ENCODE measurements at places on chromosomes 7 and 10. TPM values are rescaled to one million over a fixed set of nuclear protein-coding genes. Genes with fewer than 3 reads are reported as not detected.

The ICA1 gene
- total RNA-seq: 1.2 TPM

DNA sequence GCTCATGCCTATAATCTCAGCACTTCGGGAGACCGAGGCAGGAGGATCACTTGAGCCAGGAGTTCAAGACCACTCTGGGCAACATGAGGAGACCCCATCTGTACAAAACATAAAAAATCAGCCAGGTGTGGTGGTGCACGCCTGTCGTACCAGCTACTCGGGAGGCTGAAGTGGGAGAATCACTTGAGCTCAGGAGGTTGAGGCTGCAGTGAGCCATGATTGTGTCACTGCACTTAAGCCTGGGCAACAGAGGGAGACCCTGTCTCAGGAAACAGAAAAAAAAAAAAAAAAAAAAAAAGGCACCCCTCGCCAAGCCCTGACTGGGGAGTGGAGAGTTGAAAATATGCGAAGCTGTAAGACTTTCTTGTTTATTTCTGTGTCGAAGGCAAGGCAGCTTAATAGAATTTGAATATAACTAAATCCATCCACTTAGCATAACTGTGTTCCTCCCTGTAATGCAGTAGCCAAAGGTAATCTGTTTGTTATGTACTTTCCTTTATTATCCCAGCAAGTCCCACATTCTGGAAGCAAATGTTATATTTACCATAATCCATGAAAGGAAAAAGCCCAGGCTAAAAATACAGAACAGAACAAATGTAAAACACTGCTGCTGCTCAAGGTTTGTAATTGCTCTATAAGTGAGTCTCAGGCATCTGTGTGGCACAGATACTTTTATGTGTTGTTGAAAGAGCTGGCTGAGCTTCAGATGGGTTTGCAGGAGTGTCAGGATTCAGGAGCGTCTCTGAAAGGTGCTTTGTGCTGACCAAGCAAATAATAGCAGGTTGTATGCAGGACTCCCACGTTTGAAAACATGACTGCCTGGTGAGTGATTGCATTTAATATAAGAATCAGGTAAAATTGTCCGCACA is 127.2 kb downstream of the CELF2 start:
- no peak overlapping the region for H3K4me3 ChIP-seq
- no peaks in the 10 kb centered on the region for H3K27me3 ChIP-seq
- H3K4me1 ChIP-seq: no peaks in the 10 kb centered on the region
- DNase-seq: no peak
- no peaks in the 10 kb centered on the region for H3K36me3 ChIP-seq

DNA sequence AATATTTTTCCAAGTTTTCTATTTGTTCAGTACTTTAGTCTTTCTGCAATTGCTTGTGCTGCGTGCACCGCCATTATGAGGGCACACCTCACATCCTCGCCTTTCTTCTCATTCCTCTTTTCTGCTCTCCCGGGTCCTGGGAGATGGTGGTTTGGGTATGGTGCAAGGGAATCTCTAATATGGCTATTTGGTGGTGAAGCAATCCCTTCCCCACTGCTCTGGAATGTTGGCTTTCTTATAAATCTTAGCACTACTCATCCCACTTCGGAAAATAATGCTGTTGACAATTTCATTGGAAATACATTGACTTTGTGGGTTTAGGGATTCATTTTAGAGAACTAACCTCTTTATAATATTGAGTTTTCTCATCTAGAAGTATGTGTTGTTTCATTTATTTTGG is 1.9 kb upstream of the GCK start:
- no peak overlapping the region for H3K27ac ChIP-seq
- no peak overlapping the region for H3K4me3 ChIP-seq
- no peaks in the 10 kb centered on the region for H3K36me3 ChIP-seq
- H3K4me1 ChIP-seq: no peaks in the 10 kb centered on the region

- DNase-seq: no peak
- peaks cover 8% of the 10 kb centered on the region for H3K4me1 ChIP-seq
- H3K4me3 ChIP-seq: no peak overlapping the region
- no peaks in the 10 kb centered on the region for H3K36me3 ChIP-seq
- no peak overlapping the region for H3K27ac ChIP-seq
- H3K27me3 ChIP-seq: no peaks in the 10 kb centered on the region
Measured at GRCh38 chr10:95742485-95742884, 13.5 kb upstream of the ENTPD1 start.

The PRSS37 gene
- total RNA-seq: not detected

DNA sequence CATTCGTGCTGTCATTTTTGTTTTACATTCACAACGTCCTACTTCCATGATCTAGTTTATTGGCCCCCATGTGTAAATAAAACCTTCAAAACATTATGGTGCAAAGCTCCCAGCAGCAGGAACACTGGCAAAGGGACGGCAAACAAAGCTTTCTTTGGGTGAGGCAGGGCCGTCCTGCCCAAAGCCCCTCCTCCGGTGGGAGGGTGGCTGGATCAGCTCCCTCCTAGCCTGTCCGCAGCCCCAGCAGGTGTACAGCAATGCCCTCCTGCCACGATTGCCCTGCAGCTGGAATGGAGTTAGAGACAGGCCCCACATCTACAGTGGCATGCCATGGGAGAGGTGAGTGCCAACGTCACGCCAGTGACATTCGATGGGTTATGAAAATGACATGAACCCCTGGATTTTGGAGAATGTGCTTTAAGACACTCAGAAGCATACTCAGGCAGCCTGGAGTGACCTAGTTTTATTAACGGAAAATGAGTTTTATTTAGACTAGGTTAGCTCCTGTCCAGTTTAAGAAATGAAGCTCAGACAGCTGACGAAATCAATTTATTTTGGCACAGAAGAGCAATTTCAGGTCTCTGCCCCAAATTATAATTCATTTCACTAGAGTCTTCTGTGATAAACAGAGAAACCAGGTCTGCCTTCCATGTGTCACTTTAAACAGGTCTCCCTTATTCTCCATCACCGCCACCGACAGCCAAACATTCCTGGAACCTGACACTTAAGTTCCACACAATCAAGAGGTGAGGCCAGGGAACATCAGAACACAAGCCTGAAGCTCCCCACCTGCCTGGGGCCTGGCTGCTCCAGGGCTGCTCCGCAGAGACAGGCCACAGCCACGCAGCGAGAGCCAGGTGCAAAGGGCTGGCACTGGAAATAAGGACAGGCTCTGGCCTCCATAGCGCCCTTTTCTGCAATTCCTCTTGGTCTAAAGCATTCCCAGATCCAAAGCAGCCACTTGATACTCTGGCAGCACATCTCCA is 50.1 kb downstream of the VOPP1 start:
- no peaks in the 10 kb centered on the region for H3K27me3 ChIP-seq
- H3K4me1 ChIP-seq: no peaks in the 10 kb centered on the region
- no peak for DNase-seq
- H3K27ac ChIP-seq: no peak overlapping the region
- H3K36me3 ChIP-seq: peaks cover 10% of the 10 kb centered on the region

GRCh38 chr10:116625845-116626244 is 5.1 kb downstream of the PNLIPRP2 start:
- H3K27ac ChIP-seq: no peak overlapping the region
- DNase-seq: no peak
- H3K36me3 ChIP-seq: no peaks in the 10 kb centered on the region
- H3K27me3 ChIP-seq: no peaks in the 10 kb centered on the region
- H3K4me1 ChIP-seq: no peaks in the 10 kb centered on the region

DNA sequence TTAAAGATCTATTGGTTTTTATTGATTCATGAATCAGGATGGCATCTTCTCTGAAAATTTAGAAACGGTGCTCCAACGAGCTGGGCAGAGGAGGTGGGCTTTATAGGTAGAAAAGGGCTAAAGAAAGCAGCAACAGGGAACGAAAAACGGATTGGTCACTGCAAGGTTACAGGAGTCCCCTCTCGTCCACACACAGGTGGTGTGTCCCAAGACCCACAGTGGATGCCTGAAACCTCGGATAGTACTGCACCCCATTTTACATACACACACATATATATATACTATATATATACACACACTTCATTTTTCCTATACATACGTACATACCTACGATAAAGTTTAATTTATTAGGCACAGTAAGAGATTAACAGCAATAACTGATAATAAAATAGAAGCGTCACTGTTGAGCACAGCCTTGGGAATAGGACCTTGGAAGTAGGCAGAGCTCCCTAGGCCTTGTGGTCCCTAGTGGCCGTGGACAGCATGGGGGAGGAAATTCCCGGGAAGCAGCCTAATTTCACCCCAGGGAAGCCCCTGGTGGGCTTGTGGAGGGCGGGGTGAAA is 737 bp upstream of the NUB1 start:
- H3K27ac ChIP-seq: no peak overlapping the region
- H3K4me3 ChIP-seq: peak overlapping the region; percentile 88
- peaks cover 10% of the 10 kb centered on the region for H3K4me1 ChIP-seq
- DNase-seq: peak; percentile 37
- H3K36me3 ChIP-seq: peaks cover 7% of the 10 kb centered on the region

The NRP1 gene
- total RNA-seq: 200 TPM

GRCh38 chr10:116948530-116948870 is 56.5 kb downstream of the SHTN1 start:
- no peaks in the 10 kb centered on the region for H3K27me3 ChIP-seq
- DNase-seq: no peak
- no peak overlapping the region for H3K4me3 ChIP-seq
- no peaks in the 10 kb centered on the region for H3K36me3 ChIP-seq

GRCh38 chr7:84848219-84848973 is 338.5 kb downstream of the SEMA3D start:
- H3K27me3 ChIP-seq: no peaks in the 10 kb centered on the region
- DNase-seq: no peak
- H3K27ac ChIP-seq: no peak overlapping the region
- no peak overlapping the region for H3K4me3 ChIP-seq
- no peaks in the 10 kb centered on the region for H3K4me1 ChIP-seq

- H3K4me3 ChIP-seq: no peak overlapping the region
- H3K27me3 ChIP-seq: no peaks in the 10 kb centered on the region
- H3K4me1 ChIP-seq: peaks cover 5% of the 10 kb centered on the region
- DNase-seq: no peak
- no peak overlapping the region for H3K27ac ChIP-seq
Measured at GRCh38 chr7:100044718-100045117, 4.9 kb upstream of the ZSCAN21 start.

DNA sequence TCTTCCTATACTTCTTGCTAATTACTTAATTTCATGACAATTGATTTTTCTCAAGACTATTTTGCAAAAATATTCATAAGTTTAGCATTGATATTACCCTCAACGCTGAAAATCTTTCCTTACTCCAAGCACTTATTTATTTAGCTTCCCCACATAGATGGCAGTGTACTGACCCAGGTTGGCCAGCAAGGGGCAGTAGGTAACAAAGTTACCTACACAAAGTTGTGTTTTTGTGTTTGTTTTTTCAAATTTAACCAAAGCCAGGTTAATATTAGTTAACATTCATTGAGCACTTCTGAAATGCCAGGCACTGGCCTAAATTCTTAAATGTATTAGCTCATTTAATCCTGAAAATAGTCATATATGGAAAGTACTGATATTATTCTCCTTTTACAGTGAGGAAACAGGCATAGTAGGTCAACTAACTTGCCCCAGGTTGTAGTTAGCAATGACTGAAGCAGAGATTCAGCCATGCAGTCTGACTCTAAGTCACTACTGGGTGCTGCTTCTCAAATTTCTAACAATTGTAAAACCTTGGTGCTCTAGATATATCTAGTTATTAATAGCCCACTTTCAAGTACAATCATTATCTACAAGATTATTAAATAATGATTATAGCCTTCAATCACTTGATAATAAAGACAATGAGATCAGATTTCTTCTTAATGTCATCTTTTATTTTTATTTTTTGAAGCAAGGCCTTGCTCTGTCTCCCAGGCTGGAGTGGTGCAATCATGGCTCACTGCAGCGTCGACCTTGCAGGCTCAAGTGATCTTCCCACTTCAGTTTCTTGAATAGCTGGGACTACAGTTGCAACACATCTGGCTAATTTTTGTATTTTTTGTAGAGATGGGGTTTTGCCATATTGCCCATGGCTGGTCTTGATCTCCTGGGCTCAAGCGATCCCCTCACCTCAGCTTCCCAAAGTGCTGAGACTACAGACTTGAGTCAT is 5.8 kb upstream of the GGCT start:
- peaks cover 3% of the 10 kb centered on the region for H3K4me1 ChIP-seq
- DNase-seq: peak; percentile 41
- no peaks in the 10 kb centered on the region for H3K27me3 ChIP-seq
- H3K27ac ChIP-seq: no peak overlapping the region
- no peak overlapping the region for H3K4me3 ChIP-seq

The GRID2IP gene
- total RNA-seq: not detected

The PTER gene
- total RNA-seq: 29.7 TPM

- peaks cover under 1% of the 10 kb centered on the region for H3K36me3 ChIP-seq
- peaks cover 66% of the 10 kb centered on the region for H3K4me1 ChIP-seq
- peak overlapping the region; percentile 47 for H3K4me3 ChIP-seq
- H3K27ac ChIP-seq: peak overlapping the region; percentile 99
- no peak for DNase-seq
- no peaks in the 10 kb centered on the region for H3K27me3 ChIP-seq
Measured at GRCh38 chr7:139730746-139731612, 46.8 kb downstream of the HIPK2 start.

DNA sequence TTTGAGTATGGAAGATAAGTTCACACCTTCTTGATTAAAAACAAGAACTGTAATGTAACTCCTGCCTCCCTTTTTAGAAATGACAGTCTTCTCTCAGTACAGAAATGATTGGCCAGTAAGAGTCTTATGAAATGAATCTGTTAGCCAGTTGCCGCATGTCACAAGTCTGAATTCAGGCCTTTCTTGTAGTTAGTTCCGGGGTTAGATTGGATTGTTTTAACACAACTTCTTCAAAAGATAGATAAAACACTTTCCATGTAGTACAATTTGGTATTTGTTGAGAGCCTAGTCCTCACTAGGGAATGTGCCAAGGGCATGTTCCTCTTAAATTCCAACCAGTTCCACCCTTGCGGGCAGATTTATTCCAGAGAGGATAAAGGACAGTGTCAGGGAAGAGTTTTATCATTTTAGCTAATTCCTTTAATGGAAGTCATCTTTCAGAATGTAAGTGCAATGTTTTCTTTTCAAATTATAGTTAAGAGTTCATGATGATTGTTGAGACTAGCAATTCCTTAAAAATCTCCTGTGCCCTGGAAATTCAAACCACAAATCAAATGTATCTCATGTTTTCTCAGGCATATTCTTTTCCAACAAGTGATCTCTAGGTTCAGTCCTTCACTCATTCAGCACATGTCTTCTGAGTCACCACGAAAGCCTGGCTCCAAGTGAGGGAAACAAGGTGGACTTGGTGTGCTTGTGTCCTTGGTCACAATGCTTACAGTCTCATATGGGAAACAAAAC is 4.1 kb downstream of the FHIP2A start:
- H3K36me3 ChIP-seq: no peaks in the 10 kb centered on the region
- H3K4me1 ChIP-seq: peaks cover 51% of the 10 kb centered on the region
- peak overlapping the region; percentile 98 for H3K27ac ChIP-seq
- no peak overlapping the region for H3K4me3 ChIP-seq
- DNase-seq: peak; percentile 85

DNA sequence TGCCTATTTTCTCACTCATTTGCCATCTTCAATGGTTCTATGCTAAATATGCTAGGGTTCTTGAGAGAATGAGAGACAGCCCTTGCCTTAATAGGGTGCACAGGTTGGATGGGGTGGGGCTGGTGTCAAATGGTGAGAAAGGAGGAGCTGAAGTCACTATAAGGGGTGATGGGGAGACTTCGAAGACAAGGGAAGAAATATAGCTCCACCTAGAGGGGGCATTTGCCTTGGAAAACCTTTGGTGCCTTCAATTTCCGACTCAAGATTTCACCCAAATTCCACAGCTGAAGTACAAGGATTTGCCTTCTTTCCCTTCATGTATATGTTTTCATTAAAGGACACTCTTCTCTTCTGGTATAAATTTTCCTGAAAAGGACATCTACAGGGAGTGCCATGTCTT is 5.6 kb downstream of the PTN start:
- no peak overlapping the region for H3K4me3 ChIP-seq
- no peaks in the 10 kb centered on the region for H3K27me3 ChIP-seq
- H3K4me1 ChIP-seq: peaks cover 3% of the 10 kb centered on the region
- H3K27ac ChIP-seq: no peak overlapping the region
- no peaks in the 10 kb centered on the region for H3K36me3 ChIP-seq
- DNase-seq: no peak

The GNGT1 gene
- total RNA-seq: not detected

All from osteoblast (primary cell).